ENCODE measurements at places on chromosomes 3 and 15. TPM values are rescaled to one million over a fixed set of nuclear protein-coding genes. Genes with fewer than 3 reads are reported as not detected.

GRCh38 chr3:177361081-177361938, 164.0 kb upstream of the TBL1XR1 start:
- DNase-seq: no peak
- no peaks in the 10 kb centered on the region for H3K36me3 ChIP-seq
- H3K4me3 ChIP-seq: no peak overlapping the region
- no peaks in the 10 kb centered on the region for H3K27me3 ChIP-seq
- H3K27ac ChIP-seq: peak overlapping the region; percentile 92

GRCh38 chr3:43288366-43288765, 2.0 kb downstream of the SNRK start:
- H3K36me3 ChIP-seq: peaks cover 55% of the 10 kb centered on the region
- DNase-seq: no peak
- H3K27ac ChIP-seq: peak overlapping the region; percentile 86
- H3K4me1 ChIP-seq: peaks cover 57% of the 10 kb centered on the region

GRCh38 chr3:65303431-65303830, 615.6 kb upstream of the ADAMTS9 start:
- no peak for DNase-seq
- no peaks in the 10 kb centered on the region for H3K4me1 ChIP-seq
- no peak overlapping the region for H3K27ac ChIP-seq
- no peaks in the 10 kb centered on the region for H3K36me3 ChIP-seq
- no peaks in the 10 kb centered on the region for H3K27me3 ChIP-seq

Gene C3orf85
- total RNA-seq: not detected

Gene THRB
- not detected for total RNA-seq

Measured in activated CD4-positive, alpha-beta memory T cell treated with anti-CD3 and anti-CD28 coated beads, Interleukin-2, amount 10 ng/mL, durations not matched to agents 7 days and 5 days (primary cell).